ENCODE measurements at places on chromosomes 6 and 20.
A peak's percentile ranks its signal among the peaks of the same experiment; 100 is the strongest.

- DNase-seq: no peak
These were observed 4.0 kb upstream of the GRM4 start for GRCh38 chr6:34149831-34150400.

GRCh38 chr20:39233755-39234154, 271.6 kb downstream of the DHX35 start:
- no peak for DNase-seq

- no peak for DNase-seq
These were observed 54.3 kb downstream of the UBR2 start for GRCh38 chr6:42618105-42618504.

DNA sequence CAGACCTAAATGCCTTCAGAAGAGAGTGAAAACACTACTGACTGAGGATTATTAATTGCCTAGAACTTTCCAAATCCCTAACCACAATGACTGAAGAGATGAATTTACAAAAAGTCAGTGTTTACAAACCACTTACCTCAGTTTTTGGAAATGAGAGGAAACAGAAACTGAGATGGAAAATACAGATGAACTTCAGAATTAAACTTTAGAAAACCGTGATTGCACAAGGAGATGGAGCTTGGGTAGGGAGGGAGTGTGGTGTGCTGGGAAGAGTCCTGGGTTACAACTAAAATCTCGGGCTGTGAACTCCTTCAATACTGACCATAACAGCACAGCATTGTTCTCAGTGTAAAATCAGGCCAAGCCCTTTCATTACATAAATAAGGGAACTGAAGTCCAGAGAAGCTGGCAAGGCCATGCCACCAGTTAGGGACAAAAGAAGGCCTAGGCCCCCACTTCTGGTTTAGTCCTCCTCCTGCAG, 4.0 kb downstream of the ELMO2 start:
- no peak for DNase-seq

- DNase-seq: no peak
These were observed 52.6 kb downstream of the JAG1 start for GRCh38 chr20:10621149-10621548.

DNA sequence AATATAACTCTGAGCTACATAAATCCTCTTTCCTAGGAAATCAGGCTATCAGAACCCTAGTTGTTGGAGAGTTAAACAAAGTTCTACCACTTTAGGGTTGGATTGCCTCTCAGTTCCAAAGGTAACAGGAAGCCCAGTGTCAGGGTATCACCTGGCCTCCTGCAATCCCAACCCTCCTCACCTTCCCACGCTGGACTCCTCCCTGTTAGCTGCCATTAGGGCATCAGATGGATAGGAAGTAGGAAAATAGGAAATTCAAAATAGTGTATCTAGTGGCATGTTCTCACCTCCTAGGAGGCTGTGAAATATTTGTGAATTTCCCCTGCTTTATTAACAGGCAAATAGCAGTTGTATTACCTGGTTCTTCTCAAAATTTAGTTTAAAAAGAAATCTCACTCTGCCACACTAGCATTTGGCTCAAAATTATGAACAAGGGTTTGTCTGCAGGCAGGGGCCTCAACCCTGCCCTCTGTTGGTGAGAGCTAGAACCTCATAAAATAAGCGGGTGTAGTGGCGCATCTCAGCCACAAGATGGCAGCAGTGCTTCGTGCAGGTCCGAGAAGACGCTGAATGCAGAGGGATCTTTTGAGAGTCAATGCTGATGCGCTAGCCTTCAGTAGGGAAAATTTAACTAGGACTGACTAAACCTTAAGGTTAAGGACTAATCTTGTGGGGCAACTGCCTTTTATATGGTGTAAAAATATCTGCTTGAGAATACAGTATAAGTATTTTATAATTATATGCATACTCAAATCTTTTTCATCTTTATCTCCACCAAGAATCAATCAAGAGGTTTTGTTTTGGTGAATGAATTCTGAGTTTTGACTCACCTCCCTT, 209.8 kb upstream of the KCNQ5 start:
- DNase-seq: peak; percentile 62

GRCh38 chr6:166697113-166697512, 70.1 kb upstream of the RPS6KA2 start:
- DNase-seq: no peak

GRCh38 chr20:61801857-61802442, 263.7 kb downstream of the TAF4 start:
- no peak for DNase-seq

- DNase-seq: no peak
These were observed 348.6 kb downstream of the CD109 start for GRCh38 chr6:74044417-74045096.

GRCh38 chr6:149275621-149276020, 41.9 kb upstream of the TAB2 start:
- no peak for DNase-seq

GRCh38 chr6:31010393-31011060, at the start of gene MUC22:
Gene MUC22, plus strand, starts transcription at chr6:31010474. Its CDS starts 233 bp downstream, at chr6:31010707.
- no peak for DNase-seq

DNA sequence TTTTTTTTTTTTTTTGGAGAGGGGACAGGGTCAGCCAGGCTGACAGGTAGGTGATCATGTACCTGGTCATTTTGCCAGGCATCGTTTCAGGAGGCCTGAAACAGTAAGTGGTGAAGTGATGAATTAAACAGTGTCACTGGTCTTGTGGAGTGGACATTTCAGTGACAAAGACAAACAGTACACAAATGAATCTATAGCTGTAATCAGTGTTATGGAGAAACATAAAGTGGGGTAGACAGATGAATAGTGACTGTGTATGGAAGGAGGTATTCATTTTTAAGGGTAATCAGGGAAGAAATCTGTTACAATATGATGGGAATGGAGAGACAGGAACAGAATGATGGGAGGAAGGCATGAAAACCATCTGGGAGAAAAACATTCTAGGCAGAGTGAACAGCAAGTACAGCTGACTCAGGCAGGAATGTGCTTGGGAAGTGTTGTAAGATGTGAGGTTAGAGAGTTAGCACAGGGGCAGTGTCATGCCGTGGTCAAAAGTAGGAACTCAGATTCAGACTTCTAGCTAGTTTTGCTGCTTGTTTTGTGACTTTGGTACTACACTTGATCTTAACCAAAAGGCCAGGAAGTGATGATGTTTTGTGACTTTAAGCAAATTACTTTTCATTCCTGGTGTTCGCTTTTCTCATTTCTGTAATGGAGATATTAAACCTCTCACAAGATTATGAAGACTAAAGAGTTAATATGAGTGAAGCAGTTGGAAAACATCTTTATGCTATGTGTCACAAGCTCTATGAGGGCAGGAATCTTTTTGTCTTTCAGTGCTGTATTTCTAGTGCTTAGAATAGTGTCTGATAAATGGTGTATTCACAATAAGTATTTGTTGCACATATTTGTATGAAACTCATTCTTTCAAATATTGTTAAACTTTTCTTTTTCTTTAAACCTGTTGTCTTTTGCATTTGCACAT, 43.4 kb downstream of the QKI start:
- no peak for DNase-seq

- DNase-seq: no peak
These were observed 184.3 kb downstream of the SOX4 start for GRCh38 chr6:21777846-21778245.

DNA sequence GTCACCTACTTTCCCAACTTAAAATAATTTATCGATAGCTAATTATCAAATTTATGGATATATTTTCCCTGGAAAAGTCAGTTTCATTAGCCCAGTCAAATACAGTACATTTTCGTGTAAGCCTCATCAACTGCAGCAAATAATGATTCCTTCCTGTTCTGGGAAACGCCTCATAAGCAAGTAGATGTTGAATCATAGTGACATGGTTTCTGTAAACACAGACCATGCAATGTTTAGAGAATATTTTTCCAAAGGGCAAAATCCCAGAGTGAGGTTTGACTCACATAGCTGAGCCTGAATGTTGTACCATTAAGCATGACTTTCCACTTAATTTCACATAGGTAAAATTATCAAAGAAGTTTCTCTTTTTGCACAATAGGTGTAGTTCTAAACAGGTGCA, 16.7 kb upstream of the VNN1 start:
- DNase-seq: no peak

GRCh38 chr20:63500902-63501817, 2.3 kb upstream of the EEF1A2 start:
- peak; percentile 47 for DNase-seq

DNA sequence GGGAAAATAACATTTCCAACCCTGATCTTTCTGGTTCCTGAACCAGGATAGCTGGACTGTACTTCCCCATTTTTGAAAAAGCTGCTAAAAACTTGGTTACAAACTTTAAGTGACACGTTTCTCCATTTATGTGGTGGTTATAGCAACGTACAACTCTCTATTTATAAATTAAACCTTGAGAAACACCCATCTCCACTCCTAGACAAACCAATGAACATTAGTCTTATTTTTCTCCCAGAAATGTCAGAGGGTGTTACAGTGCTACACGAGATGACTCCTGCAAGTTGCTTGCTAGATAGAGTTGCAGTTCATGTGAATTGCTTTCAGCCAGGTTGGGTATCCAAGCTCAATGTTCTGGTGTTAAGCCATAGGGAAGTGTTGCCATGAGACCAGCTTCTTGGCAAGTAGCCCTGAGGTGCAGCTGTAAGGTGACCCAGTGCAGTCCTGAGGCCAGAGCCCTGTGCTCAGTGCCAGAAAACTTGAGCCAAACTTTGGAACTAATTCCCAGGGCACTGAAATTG, 51.3 kb upstream of the REV3L start:
- no peak for DNase-seq

DNA sequence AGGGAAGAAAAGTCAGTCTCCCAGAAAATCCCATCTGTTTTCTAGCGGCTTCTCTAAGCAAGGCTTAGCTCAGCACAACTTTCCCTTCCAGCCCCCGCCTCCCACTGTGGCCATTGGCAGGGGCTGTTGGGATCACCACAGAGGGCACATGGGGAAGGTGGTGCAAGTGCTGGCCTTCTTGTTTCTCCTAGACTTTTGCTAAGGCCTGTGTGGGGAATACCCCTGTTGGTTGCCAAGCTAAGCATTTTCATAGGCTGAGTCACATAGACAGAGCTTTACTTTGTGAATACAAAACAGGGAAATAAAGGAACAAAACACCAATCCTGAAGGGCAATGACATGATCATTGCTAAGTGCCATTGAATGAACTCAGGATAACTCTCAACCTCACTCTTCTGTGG, 32.4 kb upstream of the TIAM2 start:
- no peak for DNase-seq

- DNase-seq: no peak
These were observed 190.2 kb downstream of the BACH2 start for GRCh38 chr6:90106449-90106848.

DNA sequence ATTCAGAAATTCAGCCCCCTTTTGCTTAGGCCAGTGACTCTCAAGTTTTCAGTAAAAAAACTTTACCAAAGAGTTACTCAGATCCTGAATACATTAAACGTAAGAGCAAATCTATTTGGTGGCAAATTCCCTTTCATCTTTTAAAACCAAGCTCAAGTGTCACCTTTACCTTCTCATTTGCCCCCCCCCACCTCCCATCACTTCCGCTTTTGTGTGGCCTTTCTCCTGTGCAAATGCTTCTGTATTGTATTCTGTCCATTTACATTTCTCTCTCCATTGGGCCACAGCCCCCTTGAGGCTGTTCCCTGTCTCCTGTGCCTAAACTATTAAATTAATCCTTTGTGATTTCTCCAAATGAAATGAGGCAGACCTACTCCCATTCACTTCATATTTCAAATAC, 1.9 kb downstream of the NOL7 start:
- no peak for DNase-seq

- DNase-seq: no peak
These were observed 72.1 kb downstream of the GFRAL start for GRCh38 chr6:55399351-55399750.

- no peak for DNase-seq
These were observed 70.5 kb upstream of the ADTRP start for GRCh38 chr6:11848852-11849731.

DNA sequence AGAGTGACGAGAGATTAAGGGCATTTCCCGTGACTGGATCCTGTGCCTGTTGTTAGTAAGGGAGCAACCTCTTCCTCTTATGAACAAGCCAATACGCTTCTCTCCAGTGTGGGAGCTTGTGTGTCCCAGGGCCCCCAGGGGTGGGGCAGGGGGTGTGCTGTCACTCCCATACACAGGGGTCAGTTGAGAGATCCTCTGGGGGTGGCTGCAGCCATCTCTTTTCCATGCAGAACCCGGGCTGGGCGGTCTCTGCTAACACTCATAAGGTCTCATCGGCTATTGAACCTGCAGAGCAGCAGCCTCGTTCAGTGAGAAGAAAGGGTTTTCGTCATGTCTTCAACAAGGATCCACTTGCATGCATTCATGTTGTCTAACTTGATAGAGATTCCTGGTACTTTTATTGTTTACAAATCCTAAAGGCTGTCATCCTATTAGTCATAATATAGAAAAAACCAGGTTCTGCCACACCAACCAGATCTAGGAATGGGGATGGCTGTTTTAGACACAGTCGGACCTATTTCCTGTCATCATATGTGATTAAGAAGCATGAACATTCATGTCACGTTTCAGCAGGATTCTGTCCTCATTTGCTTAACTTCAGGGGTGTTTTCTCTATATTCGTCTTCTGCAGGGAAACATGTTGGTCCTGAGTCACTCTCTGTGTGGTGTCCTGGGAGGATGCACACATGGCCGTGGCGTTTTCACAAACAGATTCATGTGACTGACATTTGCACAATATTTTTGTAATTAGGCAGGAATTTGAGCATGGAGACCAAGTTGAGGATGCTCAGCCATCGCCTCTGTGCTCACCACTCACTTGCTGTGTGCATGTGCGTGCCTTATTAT, 13.3 kb upstream of the THBS2 start:
- no peak for DNase-seq

DNA sequence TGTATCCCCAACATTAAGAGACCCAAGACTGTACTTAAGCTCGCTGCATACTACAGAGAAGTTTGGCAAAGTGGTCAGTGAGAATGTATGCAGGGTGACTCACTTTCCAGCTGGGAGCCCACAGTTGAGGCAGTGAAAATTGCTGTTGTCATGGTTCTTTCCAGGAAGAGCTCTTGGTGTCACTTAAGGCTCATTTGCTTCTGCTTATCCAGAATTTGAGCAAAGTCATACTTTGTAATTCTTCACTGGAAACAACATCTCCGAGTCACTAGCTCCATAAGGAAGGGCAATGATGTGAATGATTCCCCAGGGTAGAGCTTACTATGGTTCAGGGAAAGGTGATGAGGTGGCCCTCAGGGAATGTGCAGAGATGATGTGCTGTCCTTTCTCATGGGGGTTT, 65.4 kb upstream of the FBXL4 start:
- no peak for DNase-seq

Measured in H1 (cell line).